ENCODE measurements at places on chromosomes 16 and 17. TPM values are rescaled to one million over a fixed set of nuclear protein-coding genes. Genes with fewer than 3 reads are reported as not detected.

- no peak for DNase-seq
Measured at GRCh38 chr16:89056592-89056991, 37.1 kb upstream of the ACSF3 start.

Gene ACSM2A
- total RNA-seq = not detected

- no peak for DNase-seq
Measured at GRCh38 chr17:77107506-77108433, 33.0 kb upstream of the SEC14L1 start.

Gene CLEC18B
- total RNA-seq = not detected

DNA sequence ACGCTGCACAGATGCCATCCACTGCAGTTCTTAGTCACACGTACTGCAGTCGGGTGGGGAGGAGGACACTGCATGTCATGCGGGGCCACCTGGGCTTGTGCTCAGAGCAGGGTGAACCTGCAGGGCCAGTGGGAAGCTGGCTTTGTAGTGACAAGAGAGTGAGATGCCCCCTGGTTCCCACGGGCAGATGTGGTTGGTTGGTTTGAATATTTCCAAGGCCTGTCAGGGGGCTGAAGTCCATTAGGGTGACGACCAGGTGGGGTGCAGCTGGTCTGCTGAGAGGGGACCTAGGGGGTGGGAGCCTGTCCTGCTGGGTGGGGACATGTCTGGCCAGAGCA, 14.3 kb downstream of the ZNF213 start:
- DNase-seq = no peak

Gene MPP2
- total RNA-seq = 2.6 TPM

- no peak for DNase-seq
Measured at GRCh38 chr17:16880843-16881230, 91.1 kb downstream of the TNFRSF13B start.

DNA sequence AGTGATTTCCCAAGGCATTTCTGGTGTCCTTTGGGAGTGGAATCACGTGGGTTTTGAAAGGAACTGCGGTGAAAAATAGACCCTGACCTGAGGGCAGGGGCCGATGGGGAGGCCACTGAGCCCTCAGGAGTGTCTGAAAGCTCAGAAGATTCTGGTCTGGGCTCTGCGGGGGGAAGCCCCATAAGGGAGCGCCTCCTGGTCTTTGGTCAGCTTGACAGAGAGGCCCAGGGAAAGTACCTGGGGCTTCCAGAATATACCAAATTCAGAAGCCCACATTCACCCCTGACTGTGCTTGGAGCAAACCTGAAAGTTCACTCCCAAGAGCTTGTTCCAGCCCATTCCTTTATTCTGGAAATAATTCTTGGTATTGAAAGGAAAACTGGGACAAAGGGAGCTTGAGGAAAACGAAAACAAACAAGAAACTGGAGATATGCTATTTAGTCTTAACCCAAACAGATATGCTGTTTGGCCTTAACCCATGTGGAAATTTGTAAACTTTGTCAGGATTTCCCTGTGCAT, 23.2 kb upstream of the NAGLU start:
- DNase-seq = no peak

Measured in body of pancreas (tissue), 4 donors.